ENCODE measurements at places on chromosomes 7 and 10.

DNA sequence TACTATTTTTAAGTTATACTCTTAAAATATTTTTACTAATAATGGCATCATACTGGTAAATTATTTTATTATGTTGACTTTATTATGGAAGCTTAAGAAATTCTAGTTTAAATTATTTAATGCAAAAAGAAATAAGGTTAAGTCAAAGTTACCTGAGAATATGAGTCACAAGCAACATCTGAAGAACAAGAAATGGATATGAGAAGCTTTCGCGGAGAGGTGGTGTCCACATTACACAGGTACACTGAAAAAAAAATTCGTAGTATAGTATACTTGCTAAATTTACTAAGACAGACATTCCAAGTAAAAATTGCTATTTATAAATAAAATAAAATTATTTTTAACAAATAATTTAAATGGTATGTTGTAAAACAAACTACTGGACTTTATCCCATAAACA is 143.8 kb downstream of the AVL9 start:
- no peak for DNase-seq

DNA sequence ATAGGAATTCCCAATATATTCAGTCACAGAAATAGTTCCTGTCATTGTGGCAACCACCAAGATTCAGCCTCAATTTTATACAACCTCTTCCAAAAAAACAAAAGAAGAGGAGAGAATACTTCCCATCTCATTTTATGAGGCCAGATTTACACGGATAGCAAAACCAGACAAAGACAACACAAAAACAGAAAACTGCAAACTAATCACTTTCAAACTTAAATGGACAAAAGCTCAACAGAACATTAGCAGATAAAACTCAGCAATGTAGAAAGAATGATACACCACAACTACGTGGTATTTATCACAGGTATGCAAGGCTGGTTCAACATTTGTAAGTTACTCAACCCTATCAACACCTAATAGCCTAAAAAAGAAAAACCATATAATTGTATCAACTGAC is 22.0 kb downstream of the PEX1 start:
- DNase-seq: no peak

DNA sequence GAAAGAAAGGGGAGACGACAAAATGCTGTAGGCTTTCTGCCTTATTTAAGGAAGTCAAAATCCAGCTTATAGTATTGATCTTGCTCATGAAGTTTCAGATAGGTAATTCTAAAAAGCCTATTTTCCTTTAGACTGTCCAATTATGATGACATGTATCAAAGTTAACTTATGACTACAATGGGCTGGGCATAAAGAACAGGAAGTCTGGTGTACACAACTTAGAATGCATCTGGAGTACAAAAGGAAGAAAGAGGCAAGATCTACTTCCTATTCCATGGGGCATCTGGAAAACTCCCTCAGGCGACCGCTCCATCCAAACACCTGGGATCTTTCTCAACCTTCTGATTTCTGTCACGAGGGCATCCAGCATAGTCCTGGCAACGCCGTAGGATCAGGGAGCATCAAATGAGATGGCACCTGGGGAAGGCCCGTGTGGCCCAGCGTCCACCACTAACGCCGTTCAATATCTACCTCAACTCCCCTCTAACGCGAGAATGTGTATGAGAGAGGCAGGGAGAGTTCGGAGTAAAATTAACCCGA is 512 bp downstream of the FAM24B start:
- DNase-seq: peak; percentile 45

DNA sequence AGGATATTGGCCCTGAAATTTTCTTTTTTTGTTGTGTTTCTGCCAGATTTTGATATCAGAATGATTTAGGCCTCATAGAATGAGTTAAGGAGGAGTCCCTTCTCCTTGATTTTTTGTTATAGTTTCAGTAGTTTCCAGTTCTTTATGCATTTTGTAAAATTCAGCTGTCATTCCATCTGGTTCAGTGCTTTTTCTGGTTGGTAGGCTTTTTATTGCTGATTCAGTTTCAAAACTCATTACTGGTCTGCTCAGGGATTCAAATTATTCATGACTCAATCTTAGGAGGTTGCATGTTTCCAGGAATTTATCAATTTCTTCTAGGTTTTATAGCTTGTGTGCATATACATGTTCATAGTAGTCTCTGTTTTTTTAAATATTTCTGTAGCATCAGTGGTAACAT is 10.1 kb upstream of the TMEM196 start:
- DNase-seq: no peak

DNA sequence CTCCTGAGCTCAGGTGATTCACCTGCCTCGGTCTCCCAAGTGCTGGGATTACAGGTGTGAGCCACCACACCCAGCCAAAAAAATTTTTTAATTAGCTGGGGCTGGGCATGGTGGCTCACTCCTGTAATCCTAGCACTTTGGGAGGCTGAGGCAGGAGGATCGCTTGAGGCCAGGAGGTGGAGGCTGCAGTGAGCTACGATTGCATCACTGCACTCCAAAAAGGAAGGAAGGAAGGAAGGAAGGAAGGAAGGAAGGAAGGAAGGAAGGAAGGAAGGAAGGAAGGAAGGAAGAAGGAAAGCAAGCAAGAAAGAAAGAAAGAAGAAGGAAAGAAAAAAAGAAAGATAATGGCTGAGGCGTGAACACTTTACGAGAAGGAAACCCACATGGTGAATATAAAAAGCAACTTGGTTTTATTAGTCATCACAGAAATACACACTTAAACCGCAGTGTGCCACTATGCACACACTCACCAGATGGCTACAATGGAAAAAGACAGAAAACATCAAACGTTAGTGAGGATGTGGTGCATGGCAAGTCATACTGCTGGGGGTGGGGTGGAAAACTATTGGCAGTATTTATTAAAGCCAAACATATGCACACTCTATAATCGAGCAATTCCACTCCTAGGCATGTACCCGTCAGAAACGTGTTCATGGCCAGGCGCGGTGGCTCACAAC is 4.4 kb upstream of the CCL26 start:
- DNase-seq: peak; percentile 82

GRCh38 chr7:3138997-3139396 is 95.3 kb upstream of the CARD11 start:
- no peak for DNase-seq

GRCh38 chr10:132595854-132596253 is 58.3 kb downstream of the INPP5A start:
- no peak for DNase-seq

- DNase-seq: no peak
Observed at GRCh38 chr7:25762511-25763462, 389.2 kb upstream of the NFE2L3 start.

DNA sequence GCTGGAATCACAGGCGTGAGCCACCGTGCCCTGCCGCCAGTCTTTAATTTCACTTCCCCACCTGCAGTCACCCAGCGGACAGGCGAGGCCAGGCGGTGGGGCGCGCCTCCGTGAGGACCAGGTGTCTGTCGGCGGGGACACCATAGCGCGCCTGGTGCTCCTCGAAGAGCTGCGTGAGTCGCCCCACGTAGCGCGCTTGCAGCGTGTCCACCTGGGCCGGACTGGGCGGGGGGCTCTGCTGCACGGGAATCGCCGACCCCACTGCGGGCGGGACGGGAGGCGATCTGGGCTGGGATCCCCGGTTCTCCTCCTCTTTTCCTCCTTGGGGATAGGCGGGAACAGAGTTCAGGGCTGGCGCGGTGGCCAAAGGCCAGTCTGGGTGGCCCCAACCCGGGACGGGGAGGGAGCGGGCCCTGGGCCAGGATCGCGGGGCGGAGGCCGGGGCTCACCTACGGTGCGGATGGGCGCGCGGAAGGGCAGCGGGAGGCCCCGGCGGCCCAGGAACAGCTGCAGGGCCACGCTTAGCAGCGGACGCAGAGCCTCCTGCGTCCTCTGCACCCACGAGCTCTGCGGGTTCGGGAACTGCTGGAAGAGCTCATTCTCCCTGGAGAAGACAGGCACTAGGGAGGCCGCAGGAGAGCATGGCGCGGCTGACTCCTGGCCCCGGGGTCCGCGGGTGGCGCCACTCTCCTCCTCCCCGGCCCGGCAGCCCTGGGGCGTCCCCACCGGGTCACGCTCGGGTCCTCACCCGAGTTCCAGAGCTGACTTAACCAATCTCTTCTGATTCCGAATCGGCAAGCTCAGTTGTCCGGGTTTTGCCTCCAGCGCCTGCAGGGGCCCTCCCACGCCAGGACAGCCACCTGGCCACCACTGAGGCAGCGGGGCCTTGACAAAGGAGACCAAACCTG is 1.1 kb upstream of the MOGAT3 start:
- no peak for DNase-seq

DNA sequence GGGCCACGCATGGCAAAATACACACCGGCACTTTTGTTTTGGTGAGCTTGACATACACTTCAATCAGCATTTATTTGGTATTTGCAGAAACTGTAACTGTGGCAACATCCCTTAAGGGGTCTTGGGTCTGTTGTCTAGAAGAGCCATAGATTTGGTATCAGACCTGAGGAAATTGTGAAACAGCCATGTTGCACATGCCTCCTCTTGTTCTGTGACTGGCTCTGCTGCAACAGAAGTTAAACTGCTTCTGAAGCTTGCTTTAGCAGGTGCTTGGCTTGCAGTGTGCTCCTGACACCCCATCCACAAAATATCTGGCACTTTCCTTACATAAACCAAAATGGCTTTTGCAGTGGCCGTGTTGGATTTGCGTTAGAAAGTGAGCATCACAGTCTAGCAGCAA is 247.3 kb downstream of the GATA3 start:
- DNase-seq: no peak

DNA sequence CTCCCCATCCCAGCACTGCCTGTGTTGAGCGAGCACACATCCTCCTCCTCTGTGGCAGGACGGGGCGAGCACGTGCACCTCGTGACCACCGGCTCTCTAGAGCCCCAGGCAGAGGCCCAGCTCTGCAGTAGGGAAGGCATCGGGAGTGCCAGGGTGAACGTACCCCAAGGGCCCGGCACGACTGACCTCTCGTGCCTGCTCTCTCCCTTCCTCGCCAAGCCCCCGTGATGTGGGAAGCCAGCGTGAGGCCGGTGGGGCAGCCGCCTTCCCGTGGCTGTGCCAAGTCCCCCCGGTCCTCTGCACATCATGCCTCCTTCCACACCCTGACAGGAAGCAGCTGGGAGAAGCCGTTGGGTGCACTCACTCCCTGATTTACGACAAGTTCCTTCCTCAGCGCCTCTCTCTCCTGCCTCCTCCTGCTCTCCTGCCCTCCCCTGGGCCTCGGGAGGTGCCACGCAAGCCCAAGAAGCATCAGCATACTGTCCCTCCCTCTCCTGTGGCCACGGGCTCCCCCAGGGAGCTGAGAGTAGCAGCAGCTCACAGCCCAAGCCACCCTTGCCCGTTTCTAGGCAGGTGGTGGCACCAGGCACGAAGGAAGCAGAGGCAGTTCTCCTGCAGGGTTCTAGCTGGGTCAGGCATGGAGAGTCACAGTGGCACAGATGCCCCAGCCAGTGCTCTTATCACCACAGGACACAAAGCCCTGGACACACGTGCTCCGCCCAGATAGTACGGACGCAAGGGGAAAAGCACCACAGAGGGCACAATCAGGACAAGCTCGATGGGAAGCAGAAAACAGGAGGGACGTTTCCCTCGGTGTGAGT is 47.0 kb downstream of the AMZ1 start:
- DNase-seq: no peak

- DNase-seq: no peak
Observed at GRCh38 chr10:21650353-21650752, 116.3 kb downstream of the MLLT10 start.

DNA sequence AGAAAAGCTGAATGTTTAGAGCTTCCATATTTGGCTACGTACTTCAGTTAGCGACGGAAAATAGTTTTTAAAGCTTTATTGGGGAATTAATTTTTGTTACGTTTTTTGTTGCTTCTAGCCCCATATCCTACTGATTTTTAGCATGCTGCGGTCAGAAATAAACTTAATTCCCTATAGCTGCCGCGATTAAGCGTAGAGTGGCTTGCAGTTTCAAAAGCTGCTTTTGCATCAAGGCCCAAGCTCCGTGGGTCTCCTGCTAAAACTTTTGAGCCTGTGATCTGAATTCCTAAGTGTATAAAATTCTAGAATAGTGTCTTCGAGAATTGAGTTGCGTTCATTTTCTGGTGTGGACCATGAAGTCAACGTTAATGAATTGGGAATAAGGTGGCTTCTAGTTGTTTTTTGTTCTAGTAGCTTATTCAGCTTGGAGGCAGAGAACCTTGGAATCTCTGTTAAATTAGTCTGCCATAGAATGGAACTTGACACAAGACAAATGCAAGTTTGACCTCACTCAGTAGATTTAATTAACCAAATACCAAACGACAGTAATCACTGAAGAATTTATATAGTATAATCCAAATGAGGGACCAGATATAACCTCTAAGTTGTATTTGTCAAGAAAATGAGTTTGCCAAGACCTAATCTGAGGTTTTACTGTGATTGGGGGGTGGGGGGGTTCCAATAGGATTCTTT is 977 bp downstream of the CALU start:
- no peak for DNase-seq

- no peak for DNase-seq
Observed at GRCh38 chr10:133106516-133106915, 18.8 kb downstream of the ADGRA1 start.

GRCh38 chr10:112969542-112969941 is 19.5 kb downstream of the TCF7L2 start:
- DNase-seq: no peak

GRCh38 chr7:149670288-149670687 is 103.1 kb downstream of the ZNF467 start:
- peak; percentile 2 for DNase-seq

DNA sequence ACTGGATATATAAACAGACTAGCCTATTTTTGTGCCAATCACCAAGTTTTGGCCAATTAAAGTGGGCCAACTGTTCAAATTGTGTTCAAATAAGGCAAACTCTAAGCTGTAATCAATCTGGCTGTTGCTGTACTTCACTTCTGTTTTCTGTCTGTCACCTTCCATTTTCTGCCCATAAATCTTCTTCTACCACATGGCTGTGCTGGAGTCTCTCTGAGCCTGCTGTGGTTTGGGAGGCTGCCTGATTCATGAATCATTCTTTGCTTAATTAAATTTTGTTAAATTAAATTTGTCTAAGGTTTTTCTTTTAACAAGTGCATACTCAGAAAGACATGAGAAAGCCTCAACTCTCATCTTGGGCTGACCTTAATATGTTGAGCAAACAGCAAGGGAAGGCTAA is 172.6 kb upstream of the VIPR2 start:
- DNase-seq: no peak

DNA sequence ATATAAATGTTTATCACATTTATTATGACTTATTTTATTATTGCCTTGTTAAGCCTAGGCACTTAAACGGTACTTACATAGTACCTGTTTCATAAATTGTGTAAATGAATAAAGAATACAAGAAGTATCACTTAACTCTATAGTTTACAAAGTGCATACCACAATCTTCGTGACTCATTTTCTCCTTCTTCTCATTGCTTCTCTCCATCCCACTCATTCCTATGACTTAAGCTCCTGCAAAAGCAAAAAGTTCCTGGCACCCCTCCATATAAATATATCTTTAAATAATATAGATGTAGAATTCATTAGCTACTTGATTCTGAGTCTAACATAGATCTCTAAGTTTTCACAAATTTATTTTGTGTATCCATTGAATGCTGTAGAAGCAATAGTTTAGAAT is 1382.0 kb upstream of the CELF2 start:
- DNase-seq: peak; percentile 11
